ENCODE measurements at places on chromosomes 7 and 10.

DNA sequence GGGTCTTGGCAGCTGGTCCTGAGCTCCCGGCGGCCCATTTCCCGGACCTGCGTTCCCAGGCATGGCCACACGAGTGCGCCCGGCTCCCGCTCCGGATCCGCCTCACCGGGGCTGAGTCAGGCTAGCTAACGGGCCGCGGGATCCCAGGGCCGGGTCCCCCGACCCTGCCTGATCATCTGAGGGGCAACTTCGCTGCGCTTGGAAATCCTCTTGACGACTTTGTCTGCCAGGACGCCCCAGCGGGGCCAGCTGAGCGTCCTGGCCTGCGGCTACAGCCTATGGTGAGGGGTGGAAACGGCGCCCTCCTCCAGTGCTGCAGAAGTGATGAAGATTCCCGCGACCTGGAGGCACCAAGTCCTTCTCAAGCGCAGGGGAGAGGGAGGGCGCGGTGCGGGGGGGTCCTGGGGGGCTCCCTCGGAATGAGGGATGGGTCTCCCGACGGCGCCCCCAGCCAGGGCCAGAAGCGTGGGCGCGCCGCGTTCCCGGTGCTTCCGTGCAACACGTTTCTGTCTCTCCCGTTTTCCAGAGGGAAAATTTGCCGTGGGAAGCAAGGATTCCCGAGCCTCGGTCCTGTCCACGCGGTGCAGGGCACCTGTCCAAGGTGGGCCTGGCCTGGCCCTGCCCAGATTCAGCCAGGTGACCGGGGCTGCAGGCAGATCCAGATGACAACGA is 212.4 kb downstream of the CCSER2 start:
- peak; percentile 62 for DNase-seq

DNA sequence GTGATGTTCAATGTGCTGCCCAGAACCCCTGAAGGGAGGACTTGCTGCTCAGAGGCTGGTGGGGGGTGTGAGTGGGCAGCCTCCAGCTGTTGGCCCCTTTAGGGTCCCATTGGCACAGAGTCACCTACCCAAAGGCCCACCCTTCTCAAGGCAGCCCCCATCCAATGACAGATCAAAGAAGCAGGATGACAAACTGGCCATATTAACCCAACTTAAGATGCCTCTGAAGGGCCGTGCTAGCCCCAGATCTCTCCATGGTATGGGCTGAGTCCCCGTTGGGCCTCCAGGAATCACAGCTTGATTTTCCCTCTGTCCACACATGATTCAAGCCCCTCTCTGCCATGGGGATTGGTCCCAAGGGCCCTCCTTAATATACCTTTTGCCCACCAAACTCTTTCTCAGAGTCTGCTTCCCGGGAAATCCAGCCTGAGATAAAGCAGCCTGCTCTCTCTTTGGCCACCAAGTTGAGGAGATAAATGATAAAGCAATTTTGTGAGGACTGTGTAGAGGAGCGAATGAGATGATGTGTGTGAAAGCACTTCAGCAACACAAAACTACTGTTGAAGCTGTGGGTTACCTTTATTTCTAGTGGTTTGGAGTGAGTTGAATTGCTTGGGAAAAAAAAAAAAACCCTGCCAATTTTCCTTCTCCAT is 38.2 kb upstream of the C10orf71 start:
- no peak for DNase-seq

DNA sequence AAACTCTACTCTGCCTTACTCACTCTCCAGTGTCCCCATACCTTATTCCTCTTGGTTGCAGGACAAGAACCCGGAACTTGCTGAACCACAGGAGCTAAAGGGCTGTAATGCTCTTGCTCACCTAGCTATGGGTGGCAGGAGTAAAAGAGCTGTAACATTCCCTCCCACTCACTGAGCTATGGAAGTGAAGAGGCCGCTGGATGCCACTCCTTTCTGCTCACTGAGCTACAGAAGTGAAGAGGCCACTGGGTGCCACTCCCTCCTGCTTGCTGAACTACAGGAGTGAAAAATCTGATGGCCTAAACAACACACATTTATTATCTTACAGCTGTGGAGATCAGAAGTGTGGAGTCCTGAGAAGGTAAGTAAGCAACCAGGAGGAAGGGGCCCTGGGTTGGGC is 17.5 kb downstream of the MRPS24 start:
- no peak for DNase-seq

DNA sequence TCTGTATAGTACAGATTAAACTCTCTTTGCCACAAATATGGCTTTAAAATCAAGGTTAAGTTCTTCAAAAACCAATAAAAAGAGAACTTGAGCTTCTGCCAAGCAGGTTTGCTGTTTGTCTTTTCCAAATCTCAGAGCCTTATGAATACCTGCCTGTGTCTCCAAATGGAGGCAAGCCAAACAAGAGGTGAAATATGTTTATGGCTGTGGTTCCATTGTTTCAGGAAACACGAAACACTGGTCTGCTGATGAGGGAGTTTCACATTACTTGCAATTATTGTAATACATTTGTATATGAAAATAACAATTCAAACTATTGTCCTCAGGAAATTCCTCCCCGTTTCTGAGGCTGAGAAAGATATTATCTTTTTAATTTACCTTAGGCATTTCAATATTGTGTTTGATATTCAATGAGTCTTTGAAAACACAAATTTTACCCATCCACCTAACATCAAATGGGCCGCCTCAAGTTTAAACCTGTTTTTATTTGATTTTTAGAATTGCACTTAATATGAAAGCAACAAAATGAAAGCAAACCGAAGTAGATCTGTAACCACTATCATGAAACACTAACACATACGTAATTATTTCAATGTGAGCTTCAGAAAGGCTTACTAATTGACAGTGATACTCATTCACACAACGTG is 359.3 kb downstream of the HGF start:
- no peak for DNase-seq

DNA sequence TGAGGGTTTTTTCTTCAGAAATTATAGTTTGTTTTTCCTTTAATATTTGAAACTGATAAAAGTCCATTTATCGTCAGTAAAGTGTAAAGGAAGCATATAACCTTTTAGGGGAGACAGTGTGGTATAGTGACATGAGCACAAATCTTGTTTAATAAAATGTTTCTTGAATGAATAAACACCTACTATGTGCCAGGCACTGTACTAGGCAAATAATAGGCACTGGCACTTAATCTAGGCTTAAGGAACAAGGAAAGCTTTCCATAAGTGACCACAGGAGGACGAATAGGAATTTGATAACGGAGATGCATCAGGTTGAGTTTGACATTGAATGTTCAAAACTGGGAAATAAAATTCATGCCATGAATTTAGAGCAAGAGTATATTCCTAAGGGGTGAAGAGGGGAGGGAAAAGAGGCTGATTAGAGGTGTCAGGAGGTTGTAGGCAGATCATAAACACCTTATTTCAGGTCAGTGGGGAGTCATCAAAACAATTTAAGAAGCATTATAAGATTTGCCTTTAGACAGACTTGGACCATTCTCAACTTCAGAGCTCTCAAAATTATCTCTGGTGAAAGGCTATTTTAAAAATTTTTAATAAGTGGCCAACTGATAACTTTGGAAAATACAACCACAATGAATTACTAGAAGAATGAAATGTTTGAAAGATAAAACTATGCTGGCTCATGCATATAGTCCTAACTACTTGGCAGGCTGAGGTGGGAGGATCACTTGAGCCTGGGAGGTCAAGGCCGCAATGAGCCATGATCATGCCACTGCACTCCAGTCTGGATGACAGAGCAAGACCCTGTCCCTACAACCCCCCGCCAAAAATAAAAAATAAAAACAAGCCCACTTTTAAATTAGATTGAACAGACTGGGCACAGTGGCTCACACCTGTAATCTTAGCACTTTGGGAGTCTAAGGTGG is 22.4 kb downstream of the RALA start:
- peak; percentile 49 for DNase-seq

- DNase-seq: no peak
Observed at GRCh38 chr7:45696476-45696875, 122.3 kb downstream of the ADCY1 start.

GRCh38 chr7:44193011-44193802 is 4.0 kb upstream of the GCK start:
- no peak for DNase-seq

DNA sequence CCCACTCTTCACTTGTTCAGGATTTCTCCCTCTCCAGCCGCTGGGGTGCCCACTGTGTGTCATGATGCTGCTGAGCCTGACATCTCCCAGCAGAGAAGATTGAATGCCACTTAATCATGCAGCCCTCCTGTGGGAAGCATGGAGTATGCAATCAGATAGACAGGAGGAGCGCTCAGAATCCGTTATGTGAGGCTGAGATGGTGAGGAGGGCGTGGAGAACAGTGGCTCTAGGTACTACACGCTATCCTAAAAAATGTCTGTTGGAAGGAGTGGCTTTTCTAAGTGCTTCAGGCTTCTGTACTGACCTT is 334.3 kb downstream of the LRMDA start:
- no peak for DNase-seq

- DNase-seq: no peak
Observed at GRCh38 chr10:132521466-132522102, 16.0 kb upstream of the INPP5A start.

DNA sequence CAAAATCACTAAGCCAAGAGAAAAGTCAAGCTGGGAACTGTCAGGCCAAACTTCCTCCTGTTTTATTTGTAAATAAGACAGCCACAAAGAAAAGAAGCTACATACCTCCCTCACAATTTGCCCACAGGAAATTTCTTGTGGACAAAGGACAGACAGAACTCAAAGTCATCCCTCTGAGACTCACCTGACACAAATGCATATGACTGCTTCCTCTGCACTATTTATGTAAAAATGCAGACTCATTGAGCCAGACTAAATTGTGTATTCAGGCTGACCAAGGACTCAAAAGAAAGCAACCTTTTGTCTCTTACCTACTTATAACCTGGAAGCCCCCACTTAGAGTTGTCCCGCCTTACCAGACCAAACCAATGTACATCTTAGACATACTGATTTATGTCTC is 11.8 kb downstream of the TOMM7 start:
- no peak for DNase-seq

GRCh38 chr7:114481999-114482398 is 67.4 kb downstream of the FOXP2 start:
- peak; percentile 19 for DNase-seq

DNA sequence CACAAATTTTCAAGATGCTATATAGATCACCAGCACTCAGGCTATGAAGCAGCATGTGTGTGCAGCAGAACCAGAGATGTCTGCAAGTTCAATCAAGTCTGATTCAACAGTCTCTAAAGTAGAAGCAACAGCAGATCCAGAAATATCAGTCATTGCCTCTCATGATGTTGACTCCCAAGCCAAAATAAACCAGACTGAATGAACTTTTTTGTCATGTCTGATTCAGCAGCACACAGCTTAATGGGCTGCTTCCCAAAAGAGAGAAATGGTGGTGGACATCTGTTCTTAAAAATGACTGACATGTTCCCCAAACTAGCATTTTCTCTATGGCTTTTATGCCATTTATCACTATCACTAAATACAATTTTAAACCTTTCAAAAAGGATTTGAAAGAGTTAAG is 53.8 kb downstream of the TMEM26 start:
- DNase-seq: peak; percentile 77

- no peak for DNase-seq
Observed at GRCh38 chr7:50587737-50588136, 22.5 kb upstream of the DDC start.

DNA sequence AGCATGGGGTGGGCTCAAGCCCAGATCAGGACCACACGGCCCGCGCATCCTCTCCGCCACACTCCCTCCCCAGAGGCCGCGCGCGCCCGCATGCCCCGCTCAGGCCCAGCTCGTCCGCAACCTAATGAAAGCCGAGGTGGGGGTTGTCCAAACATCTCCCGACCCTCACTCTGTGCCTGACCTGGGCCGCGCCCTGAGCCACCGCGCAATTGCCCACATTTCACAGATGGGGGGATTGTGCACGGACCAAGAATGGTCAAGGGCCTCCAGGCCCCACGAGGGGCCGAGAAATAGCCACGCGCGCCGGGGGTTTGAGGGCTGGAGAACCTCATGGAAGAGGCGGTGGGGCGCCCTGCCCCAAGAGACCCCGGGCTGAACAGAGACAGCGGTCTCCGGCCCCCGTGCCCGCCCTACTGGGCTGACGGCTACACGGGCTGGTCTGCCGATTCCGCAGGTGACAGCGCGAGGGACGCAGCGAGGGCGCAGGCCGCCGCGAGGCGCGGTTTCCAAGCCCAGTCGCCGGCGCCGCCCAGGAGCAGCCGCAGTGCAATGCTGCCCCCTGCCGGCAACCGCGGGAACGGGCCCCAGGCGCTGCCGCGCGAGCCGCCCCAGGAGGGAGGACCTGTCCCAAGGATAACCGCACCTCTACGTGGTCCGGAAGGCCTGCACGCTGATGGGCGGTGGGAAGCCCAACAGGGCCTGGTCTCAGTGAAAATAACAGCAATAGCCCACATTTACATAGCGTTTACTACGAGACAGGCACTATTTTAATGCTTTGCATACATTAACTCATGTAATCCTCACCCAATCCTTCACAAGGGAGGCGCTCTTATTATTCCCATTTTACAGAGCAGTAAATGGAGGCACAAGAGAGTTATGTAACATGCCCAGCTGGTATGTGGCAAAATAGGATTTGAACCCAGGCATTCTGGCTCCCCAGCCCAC is 10.5 kb upstream of the GRID1 start:
- DNase-seq: peak; percentile 55

DNA sequence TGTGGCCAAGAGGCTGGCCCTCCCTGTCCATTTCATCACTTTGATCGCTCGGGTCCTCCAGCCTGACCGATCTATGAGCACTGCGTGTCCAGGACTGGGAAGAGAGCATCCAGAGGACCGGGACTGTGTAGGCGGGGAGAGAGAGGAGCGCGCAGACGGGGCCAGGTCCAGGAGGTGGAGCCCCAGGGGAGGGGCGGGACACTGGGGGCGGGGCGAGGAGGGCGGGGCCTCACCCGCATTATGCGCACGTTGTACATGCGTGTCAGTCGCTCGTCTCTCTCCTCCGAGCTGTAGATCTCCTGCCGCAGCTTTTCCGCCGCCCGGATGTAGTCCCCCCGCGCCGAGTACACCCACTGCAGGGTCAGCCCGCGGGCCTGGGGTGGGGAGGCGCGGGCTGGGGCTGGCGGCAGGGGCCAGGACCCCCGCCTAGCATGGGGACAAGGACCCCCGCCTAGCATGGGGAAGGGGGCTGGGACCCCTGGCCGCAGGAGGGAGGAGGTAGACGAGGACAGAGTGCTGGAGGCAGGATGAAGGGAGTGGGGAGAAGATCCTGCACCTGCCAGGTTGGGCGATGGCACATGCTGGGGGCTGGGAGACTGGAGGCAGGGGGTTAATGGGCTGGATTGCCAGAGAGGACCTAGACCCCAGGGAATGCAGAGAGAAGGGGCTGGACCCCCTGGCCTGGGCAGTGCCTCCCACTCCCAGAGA is 14.3 kb downstream of the MOSPD3 start:
- DNase-seq: peak; percentile 85

GRCh38 chr7:15845461-15845860 is 159.0 kb upstream of the MEOX2 start:
- DNase-seq: no peak

All from cardiac fibroblast (primary cell).